ENCODE measurements at places on chromosomes 7 and 10. TPM values are rescaled to one million over a fixed set of nuclear protein-coding genes. Genes with fewer than 3 reads are reported as not detected.

Gene GRM3
- not detected for total RNA-seq

Gene DNTT
- not detected for total RNA-seq

Gene MSMB
- not detected for total RNA-seq

Gene CTTNBP2
- total RNA-seq, result not detected
